ENCODE measurements at places on chromosomes 16 and 17.
A peak's percentile ranks its signal among the peaks of the same experiment; 100 is the strongest.

- peak; percentile 67 for DNase-seq
Measured at GRCh38 chr16:17556276-17557052, 85.7 kb upstream of the XYLT1 start.

- no peak for DNase-seq
Measured at GRCh38 chr17:70320673-70321345, 151.5 kb downstream of the KCNJ2 start.

- DNase-seq = no peak
Measured at GRCh38 chr16:62201911-62202310, 165.7 kb upstream of the CDH8 start.

DNA sequence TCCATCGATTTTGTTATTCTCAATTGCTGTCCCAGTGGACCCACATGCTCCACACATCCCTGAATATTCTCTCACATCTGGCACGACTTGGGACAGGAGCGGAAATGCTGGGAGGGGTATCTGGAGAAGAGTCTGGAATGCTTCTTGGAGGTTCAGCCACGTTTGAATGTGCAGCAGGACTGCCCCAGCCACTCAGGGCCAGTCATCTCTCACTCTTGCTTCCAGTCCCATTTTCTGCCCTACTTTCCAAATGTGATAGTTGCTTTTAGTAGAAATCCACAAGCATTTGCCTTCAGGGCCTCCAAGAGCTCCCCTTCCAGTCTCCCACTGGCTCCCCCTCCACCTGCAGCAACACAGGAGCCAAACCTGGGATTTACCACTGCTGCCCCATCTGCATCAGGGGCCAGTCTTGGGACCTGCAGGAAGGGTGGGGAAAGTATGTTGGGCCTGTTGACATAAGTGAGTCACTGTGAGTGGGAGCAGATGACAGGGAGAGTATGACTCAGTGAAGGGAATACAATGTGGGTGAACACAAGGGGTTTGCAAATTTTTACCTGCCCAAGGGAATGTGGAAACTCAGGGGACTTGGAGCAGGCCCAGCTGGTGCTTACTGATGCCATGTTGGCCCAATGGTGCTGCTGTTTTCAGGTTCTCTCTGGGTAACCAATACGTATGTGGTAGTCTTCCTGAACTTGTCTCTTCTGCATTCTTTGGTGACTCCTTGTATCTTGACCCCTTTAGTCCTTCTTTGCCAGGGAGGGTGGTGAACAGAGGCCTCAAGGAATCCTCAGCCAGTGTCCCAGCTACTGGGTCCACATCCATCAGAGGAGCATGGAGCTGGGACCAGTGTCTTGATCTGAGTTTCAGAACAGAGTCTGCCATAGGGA lies 78.8 kb upstream of the CRHR1 start:
- peak; percentile 95 for DNase-seq

DNA sequence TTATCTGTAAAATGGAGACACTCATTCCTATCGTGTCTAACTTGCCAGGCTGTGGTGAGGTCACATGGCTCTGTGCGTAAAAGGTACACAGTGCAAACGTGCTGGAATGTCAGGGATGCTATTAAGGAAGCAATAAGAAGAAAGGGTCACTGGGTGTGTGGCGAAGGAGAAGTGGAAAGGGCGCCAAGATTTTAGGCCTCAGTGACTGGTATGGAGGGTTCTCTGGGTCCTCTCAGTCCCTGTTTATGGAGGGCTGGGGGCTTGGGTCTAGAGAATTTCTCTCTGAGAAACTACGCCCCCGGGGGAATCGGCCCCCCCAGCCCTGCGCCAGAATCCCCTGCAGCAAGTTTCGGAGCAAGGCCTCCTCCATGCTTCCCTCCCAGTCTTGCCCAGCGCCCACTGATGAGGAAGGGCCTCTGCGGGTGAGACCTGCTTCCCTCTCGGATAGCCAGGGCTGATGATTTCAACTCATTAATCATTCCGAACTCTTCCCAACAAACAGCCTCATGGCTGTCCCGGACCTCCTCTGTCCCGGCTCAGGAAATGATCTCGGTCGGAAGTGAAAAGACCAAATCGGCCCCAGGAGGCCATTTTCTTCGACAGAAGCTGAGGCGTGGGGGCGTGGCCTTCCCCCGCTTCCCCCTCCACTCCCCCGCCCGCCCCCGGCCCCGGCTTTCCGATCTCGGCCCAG lies 1.2 kb upstream of the HEXIM1 start:
- peak; percentile 29 for DNase-seq

Data from MCF 10A (cell line).